ENCODE measurements at places on chromosomes 4 and X.

- DNase-seq: no peak
Observed at GRCh38 chr4:113013751-113014150, 35.7 kb upstream of the ANK2 start.

DNA sequence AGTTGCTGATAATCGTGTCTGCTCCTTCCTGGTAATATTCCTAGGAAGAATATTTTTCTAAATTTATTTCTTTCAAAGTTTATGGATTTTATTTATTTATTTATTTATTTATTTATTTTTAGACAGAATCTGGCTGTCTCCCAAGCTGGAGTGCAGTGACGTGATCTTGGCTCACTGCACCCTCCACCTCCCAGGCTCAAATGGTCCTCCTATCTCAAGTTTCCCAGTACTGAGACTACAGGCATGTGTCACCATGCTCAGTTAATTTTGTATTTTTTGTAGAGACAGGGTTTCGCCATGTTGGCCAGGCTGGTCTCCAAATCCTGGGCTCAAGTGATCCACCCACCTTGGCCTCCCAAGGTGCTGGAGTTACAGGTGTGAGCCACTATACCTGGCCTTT, 48.9 kb downstream of the PDLIM5 start:
- DNase-seq: no peak

DNA sequence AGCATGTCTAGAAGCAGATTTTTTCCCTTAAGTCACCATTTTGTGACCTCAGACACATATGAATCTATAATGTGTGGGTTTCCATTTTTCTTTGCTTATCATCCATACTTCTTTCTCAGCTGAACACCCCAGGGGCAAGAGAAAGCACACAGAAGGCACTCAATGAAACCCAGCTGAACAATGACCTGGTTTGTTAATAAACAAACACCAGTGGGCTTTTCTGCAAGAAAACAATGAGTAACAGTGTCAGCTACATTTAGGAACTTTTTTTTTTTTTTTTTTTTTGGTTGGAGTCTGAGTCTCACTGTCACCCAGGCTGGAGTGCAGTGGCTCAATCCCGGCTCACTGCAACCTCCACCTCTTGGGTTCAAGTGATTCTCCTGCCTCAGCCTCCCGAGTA, 40.7 kb upstream of the KLF3 start:
- no peak for DNase-seq

GRCh38 chrX:38371641-38372040, 19.2 kb downstream of the OTC start:
- no peak for DNase-seq

- DNase-seq: no peak
Observed at GRCh38 chr4:181594188-181594587, 649.0 kb upstream of the TENM3 start.

GRCh38 chr4:99135541-99136162, 8.4 kb downstream of the ADH4 start:
- DNase-seq: no peak

GRCh38 chr4:112517067-112517634, 1.2 kb upstream of the NEUROG2 start:
- no peak for DNase-seq

All from activated CD8-positive, alpha-beta memory T cell treated with anti-CD3 and anti-CD28 coated beads, Interleukin-2, amount 50 U/mL, for 4 hours (primary cell).